ENCODE measurements at places on chromosomes 1 and 21.

- DNase-seq, result no peak
Measured at GRCh38 chr1:245995474-245995873, 511.6 kb downstream of the SMYD3 start.

DNA sequence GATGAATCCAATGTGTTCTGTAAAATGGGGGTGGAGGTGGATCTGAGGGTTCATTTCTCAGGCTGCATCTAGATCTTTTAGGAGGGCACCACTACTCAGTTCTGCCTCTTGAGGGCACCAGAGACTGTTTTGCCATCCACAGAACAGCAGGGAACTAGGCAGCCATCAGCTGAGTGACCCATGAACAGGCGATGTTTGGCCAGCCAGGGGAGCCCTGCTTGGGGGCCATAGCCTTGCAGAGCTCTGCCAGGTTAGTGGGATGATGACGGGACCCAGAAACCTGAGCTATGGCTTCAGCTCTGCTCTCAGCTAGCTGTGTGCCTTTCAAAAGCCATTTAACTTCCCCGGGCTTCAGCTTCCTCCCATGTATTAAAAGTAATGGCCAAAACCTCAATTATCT is 13.4 kb upstream of the NOS1AP start:
- peak; percentile 61 for DNase-seq

GRCh38 chr1:109814993-109815786 is 51.5 kb upstream of the EPS8L3 start:
- DNase-seq, result no peak

- DNase-seq, result no peak
Measured at GRCh38 chr1:42847111-42847595, 740 bp downstream of the ZNF691 start.

DNA sequence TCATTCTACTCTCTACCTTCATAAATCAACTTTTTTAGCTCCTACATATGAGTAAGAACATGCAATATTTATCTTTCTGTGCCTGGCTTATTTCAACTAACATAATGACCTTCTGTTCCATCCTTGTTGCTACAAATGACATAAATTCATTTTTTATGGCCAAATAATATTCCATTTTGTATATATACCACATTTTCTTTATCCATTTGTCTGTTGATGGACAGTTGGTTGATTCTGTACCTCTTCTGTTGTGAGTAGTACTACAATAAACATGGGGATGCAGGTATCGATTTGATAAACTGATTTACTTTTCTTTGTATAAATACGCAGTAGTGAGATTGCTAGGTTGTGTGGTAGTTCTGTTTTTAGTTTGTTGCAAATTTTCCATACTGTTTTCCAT is 279.5 kb upstream of the NFIA start:
- DNase-seq, result no peak

GRCh38 chr1:106937104-106937503 is 119.4 kb upstream of the PRMT6 start:
- DNase-seq, result peak; percentile 39

GRCh38 chr1:81702903-81703302 is 97.8 kb upstream of the ADGRL2 start:
- DNase-seq, result no peak

DNA sequence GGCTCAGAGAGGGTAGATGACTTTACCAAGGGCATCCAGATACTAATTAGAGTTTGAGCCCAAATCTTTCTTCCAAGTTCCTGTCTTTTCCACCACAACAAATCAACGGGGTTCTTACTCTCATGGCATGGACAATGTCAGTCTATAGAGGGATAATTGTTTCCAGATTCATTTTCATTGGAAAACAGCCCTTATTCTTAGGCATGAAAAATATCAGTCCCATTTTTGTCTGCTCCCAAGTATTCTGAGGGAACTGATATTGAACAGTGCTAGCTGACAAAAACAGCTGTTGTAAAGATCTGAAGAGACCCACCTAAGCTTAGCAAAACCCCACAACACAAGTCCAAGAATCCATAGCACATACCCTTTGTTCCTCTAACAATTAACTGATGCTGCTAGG is 349.1 kb upstream of the BEND5 start:
- no peak for DNase-seq

GRCh38 chr1:116763787-116764465 is 9.7 kb downstream of the CD2 start:
- DNase-seq, result no peak

DNA sequence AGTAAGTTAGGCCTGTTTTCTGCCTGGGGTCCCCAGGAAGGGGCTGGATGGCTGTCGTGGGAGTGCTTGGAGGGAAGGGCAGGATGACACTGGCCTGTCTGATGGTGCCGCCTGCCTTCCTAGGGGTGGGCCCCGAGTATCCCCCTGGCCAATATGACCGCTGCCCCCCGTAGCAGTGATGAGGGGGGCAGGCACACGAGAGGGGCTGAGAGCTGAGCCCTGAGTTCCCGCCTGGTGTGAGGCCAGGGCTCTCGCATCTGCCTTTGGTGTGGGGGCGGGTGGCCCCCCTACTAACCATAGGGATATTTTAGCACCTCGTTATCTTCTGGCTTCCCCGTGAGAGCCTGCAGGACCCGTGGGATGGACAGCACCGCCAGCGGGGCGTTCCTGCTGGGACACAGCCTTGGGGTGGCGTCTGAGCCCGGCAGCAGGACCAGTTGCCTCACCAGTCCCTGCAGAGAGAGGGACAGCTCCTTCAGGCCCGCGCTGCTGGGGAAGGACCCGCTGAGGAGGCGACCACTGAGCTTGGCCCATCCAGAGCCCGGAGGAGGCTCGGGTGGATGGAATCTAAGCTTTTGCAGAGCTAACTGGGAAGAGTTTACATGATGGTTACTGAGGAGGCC is 10.4 kb downstream of the KRTAP10-1 start:
- no peak for DNase-seq

DNA sequence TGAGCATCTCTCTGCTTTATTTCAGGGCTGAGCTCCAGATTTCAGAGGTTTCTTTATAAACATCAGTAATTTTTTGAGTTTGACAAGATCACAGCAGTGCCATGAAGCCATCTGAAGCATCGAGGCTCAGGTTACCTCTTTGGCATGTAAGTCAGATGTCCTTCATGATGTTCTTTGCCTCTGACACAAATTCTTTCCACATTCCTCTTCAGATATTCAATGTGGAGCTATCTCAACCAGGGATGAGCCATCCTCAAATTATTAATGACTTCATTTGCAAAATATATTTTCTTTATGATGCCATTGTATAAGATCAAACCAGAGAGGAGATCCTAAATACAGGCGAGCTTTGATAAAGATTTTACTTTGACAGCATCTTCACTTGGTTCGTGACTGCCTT is 256.7 kb downstream of the COL11A1 start:
- no peak for DNase-seq

GRCh38 chr1:6342056-6342455 is 51.5 kb downstream of the ACOT7 start:
- DNase-seq, result no peak

DNA sequence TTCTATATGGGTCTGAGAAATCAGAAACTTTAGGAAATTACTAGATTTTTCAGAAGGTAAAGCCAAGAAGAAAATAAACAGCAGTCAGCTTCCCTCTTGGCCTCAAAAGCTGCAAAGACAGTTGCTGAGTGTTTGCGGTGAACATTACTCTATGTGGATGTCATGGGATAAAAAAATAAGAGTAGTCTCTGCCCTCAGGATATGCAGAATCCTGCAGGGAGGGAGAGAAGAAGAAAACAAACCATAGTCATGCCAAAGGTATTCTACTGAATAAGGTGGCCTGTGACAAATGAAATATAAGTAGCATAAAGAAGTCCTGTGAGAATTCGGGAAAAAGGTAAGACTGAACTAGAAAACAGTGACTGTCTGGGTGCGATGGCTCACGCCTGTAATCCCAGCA is 19.0 kb downstream of the YARS1 start:
- DNase-seq, result peak; percentile 58

DNA sequence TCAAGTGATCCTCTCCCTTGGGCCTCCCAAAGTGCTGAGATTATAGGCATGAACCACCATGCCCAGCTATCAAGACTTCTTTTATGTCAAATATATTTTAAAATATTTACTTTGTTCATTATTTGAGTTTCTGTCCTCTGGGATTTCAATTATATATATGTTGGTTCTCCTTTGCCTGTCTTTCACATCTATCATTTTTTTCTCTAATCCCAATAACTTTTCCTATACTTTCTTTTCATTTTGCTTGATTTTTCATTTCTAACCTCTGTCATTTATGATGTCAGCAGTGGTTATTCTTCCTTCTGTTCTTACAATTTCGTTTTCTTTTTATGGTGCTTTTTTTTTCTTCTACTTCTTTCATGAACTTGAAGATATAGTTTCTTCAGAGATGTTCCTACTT is 47.3 kb downstream of the SLC35F3 start:
- DNase-seq, result no peak

DNA sequence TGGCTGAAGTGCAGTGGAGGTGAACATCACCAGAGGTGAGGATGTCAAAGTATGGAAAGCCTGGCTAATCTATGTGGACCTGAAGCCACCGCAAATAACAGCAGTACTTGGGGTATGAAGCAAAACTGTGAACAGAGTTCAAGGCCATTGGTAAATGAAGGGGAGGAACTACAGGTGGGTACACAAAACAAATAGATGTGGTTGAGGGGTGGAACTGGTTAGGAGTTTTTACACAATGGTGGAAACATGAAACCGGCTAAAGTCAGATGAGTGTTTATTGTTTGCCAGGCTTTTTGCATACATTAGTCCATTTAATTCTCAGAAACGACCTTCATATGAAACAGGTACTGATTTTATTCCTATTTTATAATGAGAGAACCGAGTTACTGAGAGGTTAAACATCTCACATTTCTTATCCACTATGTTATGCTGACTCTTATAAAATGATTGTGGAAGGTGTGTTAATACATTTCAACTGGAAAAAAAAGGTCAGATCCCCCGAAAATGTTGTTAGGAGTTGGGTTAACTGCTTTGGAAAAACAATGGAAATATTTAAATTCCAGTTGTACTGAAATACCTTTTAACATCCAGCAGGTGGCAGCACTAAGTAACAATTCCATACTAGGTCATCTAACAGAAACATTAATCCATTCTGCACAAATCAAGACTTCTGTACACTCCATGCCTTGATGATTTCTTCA is 44.3 kb upstream of the GTF2B start:
- DNase-seq, result no peak

- DNase-seq, result no peak
Measured at GRCh38 chr1:151952811-151953210, 40.8 kb downstream of the S100A10 start.

GRCh38 chr1:30490554-30491053 is 232.8 kb downstream of the MATN1 start:
- DNase-seq, result no peak

- DNase-seq, result no peak
Measured at GRCh38 chr1:26786437-26787380, 1.0 kb upstream of the PIGV start.

GRCh38 chr21:34574601-34575529 is 40.0 kb downstream of the RCAN1 start:
- DNase-seq, result no peak

- no peak for DNase-seq
Measured at GRCh38 chr1:77514921-77515776, 167.3 kb downstream of the ZZZ3 start.

GRCh38 chr1:221690858-221691257 is 51.0 kb downstream of the DUSP10 start:
- no peak for DNase-seq

GRCh38 chr1:54940042-54940441 is 40.4 kb upstream of the TMEM61 start:
- DNase-seq, result no peak

DNA sequence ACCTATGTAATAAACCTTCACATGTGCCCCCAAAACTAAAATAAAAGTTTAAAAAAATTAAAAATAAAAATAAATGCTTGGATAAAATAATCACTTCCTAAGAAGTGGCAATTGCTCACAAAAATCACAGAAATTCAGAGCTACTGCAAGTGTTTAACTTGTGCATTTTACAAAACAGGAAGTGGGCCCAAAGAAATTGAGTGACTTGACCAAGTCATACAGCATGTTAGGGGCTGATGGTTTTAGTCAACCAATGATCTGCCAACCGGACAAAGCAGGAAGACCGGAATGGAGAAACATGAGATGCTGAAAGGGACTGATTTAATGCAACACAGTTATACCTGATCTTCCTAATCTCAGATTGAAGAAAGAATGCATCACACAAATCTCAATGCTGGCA is 96.5 kb downstream of the SMYD2 start:
- no peak for DNase-seq

GRCh38 chr1:147201276-147201675 is 23.9 kb downstream of the FMO5 start:
- DNase-seq, result no peak

- no peak for DNase-seq
Measured at GRCh38 chr21:16250273-16250672, 520.5 kb downstream of the USP25 start.

DNA sequence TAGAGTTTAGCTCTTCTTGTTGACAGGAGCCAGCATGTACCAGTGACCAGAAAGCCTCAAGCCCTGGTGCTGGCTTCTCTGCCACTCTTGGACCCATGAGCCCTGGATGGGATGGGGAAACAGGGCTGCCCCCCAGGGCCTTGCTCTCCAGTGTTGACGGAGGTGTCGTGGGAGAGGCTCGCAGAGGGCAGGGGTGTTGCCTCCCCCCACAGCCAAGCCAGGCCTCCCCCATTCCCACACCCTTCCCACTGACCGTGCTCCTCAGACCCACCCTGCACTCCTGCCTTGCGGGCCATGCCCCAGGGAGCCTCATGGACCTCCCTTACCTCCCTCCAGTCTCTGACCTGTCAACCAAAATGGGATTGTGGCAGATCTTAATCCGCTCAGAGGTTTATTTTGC is 123.8 kb upstream of the COL6A1 start:
- no peak for DNase-seq
